OCI-M1 (cell line): ENCODE measurements at places on chromosomes 7 and 10.

DNA sequence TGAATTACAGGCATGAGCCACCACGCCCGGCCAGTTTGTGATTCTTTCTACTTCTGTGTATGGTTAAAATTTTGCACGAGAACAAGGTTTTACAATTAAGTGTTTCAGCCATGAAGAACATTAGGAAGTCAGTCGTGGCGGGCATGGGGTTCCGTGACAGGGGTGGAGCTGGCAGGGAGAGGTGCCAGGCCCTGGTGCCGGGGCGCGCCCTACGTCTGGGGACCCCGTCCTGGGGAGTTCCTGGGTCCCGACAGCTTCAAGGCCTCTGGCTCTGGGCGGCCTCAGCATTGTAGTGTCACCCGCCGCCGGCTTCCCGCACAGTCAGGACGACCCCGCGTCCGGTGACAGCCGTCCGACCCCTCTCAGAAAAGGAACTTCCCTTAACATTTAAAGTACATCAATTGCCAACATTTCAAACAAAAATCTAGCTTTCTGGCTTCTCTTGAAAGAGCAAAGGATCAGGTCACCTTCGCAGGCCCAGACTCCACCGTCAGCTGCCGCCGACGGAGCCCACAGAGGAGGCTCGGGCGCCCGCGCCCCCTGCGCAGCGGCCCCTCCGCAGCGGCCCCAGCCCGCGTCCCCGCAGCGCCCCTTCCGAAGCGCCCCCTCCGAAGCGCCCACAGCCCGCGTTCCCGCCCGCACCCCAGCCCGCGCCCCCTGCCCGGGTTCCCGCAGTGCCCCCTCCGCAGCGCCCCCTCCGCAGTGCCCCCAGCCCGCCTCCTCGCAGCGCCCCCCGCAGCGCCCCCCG lies 23.2 kb upstream of the MKI67 start:
- no peak for DNase-seq

DNA sequence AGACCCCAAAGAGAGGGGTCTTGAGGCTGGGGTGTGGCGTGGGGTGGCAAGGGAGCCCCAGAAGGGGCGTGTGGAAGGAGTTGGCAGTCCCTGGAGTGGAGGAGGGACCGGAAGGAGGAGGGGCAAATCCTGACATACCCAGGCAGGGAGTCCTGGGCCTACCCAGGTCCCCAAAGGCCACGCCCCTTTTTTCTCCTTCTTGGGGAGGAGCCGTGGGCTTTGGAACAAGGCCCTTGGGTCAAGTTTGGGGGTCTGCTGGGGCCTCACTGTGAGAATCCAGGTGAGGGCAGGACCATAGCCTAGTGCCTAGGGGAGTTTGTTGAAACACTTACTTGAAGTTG lies 1.2 kb upstream of the SMARCD3 start:
- no peak for DNase-seq

DNA sequence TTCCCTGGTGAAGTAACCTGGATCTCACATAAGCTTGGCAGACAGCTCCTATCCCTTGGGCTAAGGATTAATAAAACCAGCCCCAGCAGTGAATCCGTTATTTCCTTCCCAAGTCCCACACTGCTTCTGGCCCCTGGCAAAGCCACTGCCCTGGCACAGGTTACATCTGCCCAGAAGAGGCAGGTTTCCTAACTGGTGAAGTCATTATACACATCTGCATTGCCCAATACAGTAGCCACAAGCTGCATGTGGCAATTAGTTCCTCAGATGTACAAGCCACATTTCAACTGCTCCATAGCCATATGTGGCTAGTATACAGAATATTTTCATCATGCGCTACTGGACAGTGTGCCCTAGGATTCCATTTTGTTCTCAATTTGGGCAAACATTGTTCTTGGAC lies 273.0 kb downstream of the GRM8 start:
- DNase-seq = no peak

DNA sequence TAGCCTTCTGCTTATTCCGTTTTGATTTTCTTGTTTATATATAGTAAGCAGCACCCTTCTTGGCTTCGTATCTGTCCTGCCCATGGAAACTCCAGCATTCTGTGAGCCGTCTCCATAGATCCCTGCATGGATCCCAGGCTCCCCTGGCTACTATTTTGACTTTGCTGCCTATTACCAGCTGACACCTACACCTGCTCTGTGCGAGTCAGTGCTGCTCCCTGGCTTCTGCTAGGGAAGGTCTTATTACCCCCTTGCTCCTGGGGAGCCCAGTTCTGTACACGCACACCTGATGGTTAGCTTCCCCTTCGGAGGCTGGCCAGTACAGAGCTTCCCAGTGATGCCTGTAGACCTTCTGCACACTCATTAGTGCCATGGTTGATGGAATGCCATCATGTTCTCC lies 35.4 kb downstream of the NACAD start:
- no peak for DNase-seq

- DNase-seq = no peak
These were observed 223.4 kb downstream of the SEC23IP start for GRCh38 chr10:120115959-120116358.

DNA sequence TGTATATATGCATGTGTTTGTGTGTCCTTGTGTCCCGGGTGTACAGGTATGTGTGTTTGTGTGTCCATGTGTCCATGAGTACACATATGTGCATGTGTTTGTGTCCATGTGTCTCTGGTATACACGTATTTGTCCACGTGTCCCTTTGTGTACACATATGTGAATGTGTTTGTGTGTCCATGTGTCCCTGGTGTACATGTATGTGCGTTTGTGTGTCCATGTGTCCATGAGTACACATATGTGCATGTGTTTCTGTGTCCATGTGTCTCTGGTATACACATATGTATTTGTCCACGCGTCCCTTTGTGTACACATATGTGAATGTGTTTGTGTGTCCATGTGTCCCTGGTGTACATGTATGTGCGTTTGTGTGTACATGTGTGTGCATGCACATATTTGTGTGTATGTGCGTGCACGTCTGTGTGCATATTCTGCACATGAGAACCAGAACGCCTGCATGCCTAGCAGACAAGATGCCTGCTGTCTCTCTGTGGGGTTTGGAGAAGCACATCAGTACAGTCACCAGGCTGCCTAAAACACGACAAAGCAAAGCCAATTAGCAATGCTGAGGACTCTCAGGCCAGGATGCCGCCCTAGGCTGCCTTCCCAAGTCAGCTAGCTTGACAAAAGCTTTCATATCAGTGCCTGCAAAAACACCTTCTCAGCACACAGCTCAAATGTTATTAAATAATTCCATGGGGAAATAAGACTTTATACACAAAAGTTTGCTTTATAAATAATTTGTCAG lies 327.8 kb downstream of the PTPRN2 start:
- DNase-seq = no peak

DNA sequence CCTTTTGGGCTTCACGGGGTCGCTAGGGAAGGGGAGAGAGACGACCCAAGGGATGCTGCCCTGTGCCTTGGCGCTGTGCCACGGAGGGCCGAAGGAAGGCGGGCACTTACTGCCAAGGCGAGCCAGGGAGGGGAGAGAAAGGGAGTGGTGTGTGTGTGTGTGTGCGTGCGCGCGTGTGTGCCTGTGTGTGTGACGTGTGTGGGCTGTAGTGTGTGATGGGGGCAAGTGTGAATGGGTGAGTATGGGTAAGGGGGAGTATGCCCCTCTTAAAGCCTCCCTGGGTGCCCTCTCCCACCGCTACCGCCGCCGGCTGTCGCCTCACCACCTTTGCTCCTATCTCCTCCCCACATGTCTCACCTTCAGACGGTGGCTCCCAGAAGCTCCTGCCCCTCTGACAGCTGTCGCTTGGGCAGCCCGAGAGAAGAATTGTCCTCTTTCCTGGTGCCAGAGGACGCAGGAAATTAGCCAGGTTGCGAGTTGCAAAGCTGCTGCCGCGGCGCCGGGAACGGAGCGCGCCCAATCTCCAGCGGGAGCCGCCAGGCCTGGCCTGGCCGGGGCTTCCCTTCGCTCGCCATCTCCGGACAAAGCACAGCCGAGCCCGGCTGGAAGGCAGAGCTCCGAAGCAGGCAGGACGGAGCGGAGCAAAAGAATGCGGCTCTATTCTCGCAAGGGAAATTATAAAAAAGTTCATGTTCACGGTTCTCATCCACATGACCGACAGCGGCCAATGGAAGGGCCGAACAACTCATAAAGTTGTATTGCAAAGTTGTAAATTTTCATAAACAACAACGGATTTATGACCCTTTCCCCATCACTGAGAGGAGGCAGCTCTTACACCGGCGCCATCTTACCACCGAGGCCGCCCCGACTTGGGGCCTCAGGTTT lies at the start of gene HOXA3:
Gene HOXA3, minus strand, starts transcription at position 653 of the 885 bp plus-strand sequence. CDS start 41,943 bp downstream, outside the sequence.
- no peak for DNase-seq

GRCh38 chr7:22858640-22859561 lies 36.3 kb upstream of the TOMM7 start:
- no peak for DNase-seq

GRCh38 chr10:78589687-78590086 lies 479.1 kb upstream of the ZMIZ1 start:
- DNase-seq = no peak

DNA sequence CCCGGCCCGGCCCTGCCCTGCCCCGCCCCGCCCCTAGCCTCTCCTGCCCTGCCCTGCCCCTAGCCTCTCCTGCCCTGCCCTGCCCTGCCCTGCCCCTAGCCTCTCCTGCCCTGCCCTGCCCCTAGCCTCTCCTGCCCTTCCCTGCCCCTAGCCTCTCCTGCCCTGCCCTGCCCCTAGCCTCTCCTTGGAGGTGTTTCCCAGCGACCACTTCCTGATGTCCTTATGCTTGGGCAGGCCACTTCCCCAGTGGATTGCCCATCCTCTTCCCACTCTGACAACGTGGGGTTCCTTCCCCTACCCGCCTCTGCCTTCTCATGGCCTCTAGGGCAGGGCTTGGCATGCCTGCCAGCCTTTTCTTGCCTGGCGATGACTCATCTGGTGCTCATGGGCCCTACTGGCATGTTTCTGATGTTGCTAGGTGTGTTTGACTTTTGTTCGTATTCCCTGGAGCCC lies 21.2 kb downstream of the PRXL2A start:
- DNase-seq = no peak

DNA sequence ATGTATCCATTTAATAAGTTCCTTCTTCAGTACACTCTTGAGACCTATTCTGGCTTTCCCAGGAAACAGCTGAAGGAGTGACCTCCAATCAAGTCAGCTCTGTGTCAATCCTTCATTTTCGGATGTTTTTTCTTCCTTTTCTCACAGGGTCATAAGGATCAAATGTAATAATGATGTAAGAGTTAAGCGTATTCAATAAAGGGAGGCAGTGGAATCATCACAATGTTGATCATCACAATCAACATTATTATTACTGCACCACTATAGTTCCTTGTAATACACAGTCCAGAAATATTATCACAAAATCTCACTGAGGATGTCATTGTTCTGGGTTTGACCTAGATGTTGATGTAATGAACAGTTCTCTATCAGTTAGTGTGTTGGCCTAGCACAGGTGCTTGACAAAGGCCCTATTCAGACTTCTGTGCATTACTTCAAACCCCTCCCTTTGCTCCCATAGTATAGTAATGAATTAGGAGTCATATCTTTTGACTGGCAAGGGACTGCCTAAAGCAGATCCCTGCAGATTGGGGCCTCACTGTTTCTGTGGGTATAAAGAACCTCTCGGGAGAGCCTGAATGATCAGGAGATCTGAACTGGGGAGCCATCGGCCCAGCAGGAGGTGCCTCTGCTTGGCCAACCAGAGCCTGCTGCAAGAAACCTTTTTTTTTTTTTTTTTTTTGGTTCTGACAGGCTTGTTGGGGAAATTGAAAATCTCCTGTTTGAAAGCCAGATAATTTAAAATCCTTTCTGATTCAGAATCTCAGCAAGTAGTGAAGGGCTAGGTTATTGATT lies 100.6 kb downstream of the KAT6B start:
- DNase-seq = no peak

GRCh38 chr10:57775250-57775649 lies 492.4 kb downstream of the IPMK start:
- no peak for DNase-seq

DNA sequence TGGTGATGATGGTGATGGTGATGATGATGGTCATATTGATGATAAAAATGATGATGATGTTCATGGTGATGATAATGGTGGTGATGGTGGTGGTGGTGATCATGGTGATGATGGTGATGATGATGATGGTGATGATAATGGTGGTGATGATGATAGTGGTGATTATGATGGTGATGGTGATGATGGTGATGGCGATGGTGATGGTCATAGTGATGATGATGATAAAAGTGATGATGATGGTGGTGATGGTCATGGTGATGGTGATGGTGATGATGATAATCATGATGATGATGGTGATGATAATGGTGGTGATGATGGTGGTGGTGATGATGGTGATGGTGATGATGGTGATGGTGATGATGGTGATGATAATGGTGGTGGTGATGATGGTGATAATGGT lies 478.7 kb downstream of the TYW1 start:
- no peak for DNase-seq

DNA sequence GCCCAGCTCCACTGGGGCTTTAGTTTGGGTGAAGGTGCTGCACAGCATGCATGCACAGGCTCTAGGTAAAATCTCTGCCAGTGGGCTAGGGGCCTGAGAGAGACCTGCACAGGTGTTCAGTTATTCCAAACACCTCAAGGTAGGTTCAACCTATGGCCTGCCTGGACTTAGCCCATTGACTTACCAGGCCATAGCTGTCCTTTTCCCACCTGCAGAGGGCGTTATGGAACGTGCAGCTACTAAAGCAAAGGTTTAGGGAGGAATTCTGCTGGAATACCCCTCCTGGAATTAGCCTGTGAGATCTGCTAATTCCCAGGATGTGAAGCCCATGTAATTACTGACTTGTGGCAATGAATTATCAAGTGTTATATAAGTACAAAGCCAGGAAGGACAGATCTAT lies 3.6 kb downstream of the VWC2 start:
- DNase-seq = no peak

DNA sequence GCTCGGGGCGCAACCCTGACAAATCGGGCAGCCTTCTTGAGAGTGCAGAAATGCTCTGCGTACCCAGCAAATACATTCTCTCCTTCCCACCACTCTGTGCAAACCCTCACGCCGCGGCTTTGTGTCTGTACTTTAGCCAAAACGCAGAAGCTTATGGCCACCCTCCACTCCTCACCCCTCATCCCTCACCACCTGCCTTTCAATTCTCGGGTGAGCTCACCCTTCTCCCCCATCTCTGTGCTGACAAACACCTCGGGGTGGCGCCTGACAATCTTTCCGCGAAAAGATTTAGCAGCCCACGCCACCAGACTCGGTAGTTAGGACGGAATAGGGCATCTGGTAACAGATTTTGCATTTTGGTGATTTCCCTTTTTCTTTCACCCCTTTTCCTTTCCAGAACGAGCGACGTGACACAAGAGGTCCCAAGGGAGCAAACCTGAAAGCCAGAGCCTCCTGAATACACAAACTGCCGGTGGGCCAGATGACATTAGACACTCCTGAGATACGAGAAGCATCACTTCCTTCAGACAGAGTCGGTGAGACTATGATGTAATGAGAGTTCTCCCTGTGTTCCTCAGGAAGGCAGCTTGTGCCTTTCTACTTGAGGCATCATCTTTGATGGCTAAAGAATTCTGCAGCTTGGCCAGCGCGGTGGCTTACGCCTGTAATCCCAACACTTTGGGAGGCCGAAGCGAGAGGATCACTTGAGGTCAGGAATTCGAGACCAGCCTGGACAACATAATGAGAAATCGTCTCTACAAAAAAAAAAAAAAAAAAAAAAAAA lies 671 bp upstream of the ATAD1 start:
- DNase-seq = peak; percentile 71

- no peak for DNase-seq
These were observed 212.5 kb upstream of the CELF2 start for GRCh38 chr10:10804998-10805740.

- no peak for DNase-seq
These were observed 85.9 kb downstream of the ADAM12 start for GRCh38 chr10:126302476-126302756.

GRCh38 chr10:17871036-17871435 lies 61.9 kb downstream of the MRC1 start:
- no peak for DNase-seq
